ENCODE measurements at places on chromosomes 3 and 15. TPM values are rescaled to one million over a fixed set of nuclear protein-coding genes. Genes with fewer than 3 reads are reported as not detected.

Gene LSG1
- 7.9 TPM for total RNA-seq

Gene VEPH1
- not detected for total RNA-seq

Gene CPN2
- total RNA-seq, result not detected

Gene SAMD7
- not detected for total RNA-seq

Gene PLAAT1
- total RNA-seq, result not detected

Gene ACTC1
- total RNA-seq, result 3.0 TPM

Gene GLDN
- total RNA-seq, result 11.8 TPM

Gene SCN11A
- total RNA-seq, result 1.8 TPM

Gene NMNAT3
- 17.2 TPM for total RNA-seq
